ENCODE measurements at places on chromosomes 1 and 21.
A peak's percentile ranks its signal among the peaks of the same experiment; 100 is the strongest.

GRCh38 chr1:110816945-110817344, 56.0 kb upstream of the CD53 start:
- no peak for DNase-seq

- no peak for DNase-seq
Observed at GRCh38 chr1:65554829-65555228, 134.4 kb downstream of the LEPR start.

GRCh38 chr1:188043536-188044245, 1214.9 kb downstream of the PLA2G4A start:
- no peak for DNase-seq

GRCh38 chr21:31915566-31915965, 42.7 kb downstream of the HUNK start:
- no peak for DNase-seq

- no peak for DNase-seq
Observed at GRCh38 chr1:20198918-20199317, 12.6 kb upstream of the PLA2G2C start.

GRCh38 chr1:19087737-19088594, 122.1 kb downstream of the UBR4 start:
- no peak for DNase-seq

- no peak for DNase-seq
Observed at GRCh38 chr1:59945790-59946189, 19.2 kb upstream of the CYP2J2 start.

DNA sequence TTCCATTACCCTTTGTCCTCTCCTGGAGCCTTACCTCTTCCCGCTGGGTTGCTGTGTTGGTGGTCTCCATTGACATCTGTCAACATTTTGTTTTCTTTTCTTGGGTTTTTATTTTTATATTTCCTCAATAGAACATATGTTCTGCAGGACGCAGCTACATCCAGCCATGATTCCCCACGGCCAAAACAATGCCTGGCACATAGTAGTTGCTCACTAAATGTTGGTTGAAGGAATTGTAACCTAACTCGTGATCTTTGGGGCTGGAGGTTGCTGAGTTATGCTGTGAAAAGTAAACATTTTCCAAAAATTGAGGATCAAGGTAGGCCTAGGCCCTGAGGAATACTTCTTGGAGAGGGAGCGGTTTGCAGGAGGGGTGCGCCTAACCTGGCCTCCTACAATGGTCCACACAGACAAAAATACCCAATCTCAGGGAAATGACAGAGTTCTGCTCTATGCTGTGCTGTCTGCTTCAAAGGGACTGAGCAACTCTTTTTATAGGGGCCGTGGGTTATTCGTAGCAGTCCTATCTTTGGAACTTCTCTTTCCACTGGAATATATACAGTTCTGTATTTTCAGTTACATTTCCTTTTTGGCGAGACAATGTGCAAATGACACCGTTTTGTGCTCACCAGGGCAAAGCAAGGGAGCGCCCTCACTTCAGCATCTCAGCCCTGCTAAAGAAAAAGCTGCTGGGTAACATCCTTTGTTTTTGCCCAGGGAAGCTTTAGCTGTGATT, 1.4 kb downstream of the PDPN start:
- no peak for DNase-seq

GRCh38 chr1:177809819-177810218, 160.0 kb downstream of the SEC16B start:
- no peak for DNase-seq

DNA sequence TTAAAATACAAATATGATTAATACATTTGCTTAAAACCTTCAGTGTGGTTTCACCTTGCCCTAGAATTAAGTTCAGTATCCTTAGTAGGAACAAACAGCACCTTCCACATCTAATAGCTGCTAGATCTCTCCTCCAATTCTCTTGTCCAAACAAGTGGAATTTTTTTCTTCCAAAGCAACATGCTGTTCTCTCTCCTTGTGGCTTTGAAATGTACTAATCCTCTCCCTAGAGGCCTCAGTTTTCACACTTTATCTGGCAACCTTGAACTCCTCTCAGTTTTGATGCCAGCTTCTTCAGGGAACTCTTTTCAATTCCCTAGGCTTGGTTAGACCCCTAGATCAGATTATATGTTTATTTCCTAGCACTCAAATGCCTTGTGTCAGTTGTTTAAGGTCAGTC, 87.0 kb downstream of the GLUL start:
- DNase-seq = peak; percentile 38

- no peak for DNase-seq
Observed at GRCh38 chr1:110056776-110057175, 13.7 kb downstream of the ALX3 start.

DNA sequence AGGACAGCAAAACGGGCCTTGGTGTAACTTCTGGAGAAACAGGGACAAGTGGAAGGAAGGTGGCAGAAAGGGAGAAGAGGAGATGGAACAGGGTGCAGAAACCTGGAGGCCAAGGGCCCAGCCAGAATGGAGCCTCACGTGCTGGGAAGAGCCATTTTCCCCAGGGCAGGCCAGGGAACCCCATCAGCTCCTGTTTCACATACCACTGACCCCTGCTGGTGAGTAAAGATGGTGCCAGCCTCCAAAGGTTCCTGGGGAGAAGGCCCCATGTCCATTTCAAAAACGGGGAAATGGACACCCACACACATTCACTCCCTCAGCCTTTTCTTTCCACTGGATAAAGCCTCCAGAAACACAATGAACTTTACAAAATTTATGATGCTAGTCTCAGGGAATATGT, 57.6 kb upstream of the JUN start:
- no peak for DNase-seq

GRCh38 chr1:213728593-213729536, 258.9 kb upstream of the PROX1 start:
- DNase-seq = no peak
